NCI-H1694 (cell line): ENCODE measurements at places on chromosomes 4 and X.
A peak's percentile ranks its signal among the peaks of the same experiment; 100 is the strongest.

DNA sequence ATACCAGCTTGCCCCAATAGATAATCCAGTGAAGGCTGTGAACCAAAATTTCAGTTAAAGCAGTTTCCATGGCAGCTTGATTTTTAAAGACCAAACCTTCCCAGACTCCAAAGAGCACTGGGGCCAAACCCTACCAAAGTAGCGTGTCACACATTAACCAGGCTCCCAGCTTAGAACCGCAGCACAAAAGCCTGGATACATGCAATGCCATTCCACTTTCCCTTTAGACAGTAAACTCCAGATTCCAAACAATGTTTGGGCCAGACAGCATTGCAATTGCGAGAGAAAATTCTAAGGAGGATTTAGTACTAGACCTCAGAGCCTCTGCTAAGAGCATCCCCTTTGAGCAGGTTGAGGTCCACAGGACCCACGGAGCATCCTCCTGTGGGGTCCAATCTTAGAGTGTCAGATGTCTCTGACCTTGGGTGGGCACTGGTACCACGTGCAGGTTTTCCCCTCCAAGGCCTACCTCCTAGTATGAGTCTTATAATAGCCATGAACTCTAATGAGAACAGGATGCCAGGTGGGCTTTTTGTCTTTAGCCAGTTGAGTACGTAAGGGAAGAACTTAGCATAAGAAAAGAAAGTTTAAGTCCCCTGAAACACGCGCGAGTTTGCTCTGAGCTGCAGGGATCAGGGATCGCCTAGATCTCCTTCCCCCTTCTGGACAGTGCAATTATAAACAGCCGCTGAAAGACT is 38.8 kb downstream of the MGARP start:
- no peak for DNase-seq

DNA sequence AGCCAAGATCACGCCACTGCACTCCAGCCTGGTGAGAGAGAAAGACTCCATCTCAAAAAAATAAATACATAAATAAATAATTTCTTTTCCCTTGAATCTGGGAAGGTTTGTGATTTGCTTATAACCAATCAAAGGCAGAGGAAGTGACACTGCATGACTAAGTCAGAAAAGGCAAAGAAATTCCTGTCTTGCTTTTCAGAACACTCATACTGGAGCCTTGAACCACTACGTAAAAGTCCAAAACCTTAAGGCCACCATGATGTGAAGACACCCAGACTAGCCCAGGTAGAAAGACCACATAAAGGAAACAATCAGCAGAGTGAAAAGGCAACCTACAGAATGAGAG is 36.6 kb downstream of the TMEM156 start:
- no peak for DNase-seq

DNA sequence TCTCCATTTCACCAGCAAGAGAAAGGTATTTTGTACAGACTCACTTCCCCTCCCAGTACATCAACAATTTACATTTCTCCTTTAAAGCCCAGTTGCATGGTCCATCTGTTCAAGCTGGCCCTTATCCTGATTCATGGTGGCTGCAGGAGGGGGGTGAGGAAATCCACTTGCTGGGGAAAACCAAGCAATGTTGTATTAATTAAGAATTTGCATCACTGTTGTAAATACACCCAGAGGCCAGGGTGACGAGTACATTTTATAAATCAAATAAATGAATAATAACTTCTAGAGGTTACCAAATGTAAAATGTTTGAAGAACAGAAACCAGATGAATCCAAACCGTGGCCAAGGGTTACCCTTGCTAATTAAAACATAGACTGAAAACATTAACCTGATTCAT is 395.9 kb upstream of the INTU start:
- no peak for DNase-seq

DNA sequence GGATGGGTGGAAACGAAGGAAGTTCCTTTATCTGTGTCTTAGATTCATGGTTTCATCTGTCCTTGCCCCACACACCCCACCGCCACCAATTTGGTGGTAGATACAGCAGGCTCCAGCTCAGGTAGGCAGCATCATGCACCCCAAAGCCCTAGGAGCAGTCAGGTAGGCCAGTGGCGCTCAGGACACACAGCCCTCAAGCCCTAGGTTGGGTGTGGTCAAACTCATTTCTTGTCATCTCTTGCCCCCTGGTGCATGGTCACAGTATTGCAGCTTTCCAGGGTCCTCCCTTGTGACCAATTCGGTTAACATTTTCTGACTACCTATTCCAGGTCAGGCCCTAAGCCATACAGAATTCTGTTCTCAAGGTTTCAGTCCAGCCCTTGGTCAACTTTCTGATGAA is 14.5 kb upstream of the PRRG3 start:
- DNase-seq, result peak; percentile 32

GRCh38 chrX:140766024-140766611 is 56.6 kb downstream of the LINC00632 start:
- peak; percentile 12 for DNase-seq

DNA sequence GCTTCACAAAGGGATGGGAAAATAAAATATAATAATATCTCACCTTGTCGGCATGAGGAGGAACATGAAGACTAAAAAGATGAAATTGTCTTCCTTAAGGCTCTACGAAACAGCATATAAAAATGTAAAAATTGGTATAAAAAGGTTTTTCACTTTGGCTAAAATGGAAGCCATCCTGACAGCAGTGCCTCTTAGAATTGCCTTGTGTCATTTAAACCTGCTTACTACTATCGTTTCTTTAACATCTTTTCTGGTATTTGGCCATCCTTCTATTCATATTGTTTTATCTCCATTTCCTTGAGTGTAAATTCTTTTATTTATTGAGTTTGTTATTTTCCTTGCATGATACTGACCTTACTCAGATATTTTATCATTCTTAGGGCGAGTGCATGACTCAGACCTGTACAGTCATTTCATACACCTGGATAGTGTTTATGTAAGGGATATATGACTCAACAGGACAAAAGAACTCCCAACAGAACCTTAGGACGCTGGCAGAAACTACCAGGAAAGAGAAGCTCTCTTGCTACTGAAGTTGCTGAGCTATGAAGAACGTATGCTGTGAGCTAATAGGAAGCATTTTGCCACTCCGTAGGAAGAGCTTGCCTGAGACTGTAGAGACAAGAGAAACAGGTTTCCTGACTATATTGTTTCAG is 5.8 kb upstream of the CDKN2AIP start:
- DNase-seq, result no peak

DNA sequence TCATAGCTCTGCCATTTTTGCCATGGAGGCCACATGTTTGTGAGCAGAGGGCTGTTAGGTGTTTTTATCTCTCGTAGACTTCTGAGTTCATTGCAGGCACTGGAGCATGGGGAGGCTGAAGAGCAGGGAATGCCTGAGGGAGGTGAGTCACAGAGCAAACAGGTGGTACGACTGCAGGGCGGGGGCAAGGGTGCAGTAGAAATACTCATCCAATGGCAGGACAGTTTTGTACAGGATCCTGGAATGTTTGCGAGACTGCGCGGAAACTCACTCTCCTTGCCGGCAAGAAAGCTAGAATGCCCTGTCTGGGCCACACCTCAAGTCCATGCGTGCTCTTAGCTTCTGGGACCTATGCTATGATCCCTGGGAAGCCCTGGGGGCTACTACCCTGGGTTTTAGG is 20.0 kb upstream of the VCX2 start:
- DNase-seq, result no peak

DNA sequence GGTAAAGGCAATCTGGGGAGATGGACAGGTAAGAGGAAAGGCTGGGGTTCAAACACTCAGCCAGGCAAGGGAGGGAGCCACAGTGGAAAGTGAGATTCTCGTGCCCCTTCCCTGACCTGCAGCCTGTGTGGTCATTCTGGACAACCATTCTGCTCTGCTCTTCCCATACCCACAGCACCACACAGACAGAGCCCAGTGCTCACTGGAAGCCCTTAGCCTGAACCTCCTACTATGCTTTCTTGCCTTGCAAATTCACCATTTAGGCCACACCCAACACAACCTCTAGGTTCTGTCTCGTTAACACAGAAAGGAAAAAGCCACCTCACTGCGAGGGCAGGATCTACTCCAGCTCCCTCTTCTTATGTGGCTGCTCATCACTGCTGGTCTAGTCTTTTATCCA is 92.7 kb downstream of the SHISA3 start:
- no peak for DNase-seq

DNA sequence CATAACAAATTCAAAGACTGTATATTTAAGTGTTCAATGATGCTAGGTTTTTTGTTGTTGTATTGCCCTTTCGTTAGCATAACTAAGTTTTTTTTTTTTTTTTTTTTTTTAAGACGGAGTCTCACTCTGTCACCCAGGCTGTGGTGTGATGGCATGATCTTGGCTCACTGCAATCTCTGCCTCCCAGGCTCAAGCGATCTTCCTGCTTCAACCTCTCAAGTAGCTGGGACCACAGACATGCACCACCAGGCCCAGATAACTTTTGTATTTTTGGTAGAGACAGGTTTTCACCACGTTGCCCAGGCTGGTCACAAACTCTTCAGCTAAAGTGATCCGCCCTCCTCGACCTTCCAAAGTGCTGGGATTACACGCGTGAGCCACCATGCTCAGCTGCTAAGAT is 7.0 kb downstream of the SH3BGRL start:
- no peak for DNase-seq
